ENCODE measurements at places on chromosomes 16 and 17.

DNA sequence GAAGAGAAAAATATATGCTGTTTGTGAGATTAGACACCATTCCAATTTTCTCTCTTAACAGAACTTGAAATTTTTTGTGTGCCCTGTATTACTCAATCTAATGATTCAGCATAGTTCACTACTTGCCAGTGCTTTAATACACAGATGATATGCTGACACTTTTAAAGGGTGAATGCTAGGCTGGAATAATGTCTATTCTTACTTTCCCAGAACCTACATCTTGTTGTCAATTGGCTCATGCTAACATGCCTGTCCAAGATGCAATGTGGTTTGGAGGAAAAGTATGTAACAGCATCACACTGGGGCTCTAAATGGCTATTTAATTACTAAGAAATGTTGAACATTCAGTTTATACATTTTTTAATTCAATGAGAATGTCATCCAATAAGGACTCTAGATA, 7.6 kb upstream of the MAP2K6 start:
- DNase-seq, result peak; percentile 67

- DNase-seq, result peak; percentile 63
These were observed 2.8 kb downstream of the EMP2 start for GRCh38 chr16:10577305-10578202.

DNA sequence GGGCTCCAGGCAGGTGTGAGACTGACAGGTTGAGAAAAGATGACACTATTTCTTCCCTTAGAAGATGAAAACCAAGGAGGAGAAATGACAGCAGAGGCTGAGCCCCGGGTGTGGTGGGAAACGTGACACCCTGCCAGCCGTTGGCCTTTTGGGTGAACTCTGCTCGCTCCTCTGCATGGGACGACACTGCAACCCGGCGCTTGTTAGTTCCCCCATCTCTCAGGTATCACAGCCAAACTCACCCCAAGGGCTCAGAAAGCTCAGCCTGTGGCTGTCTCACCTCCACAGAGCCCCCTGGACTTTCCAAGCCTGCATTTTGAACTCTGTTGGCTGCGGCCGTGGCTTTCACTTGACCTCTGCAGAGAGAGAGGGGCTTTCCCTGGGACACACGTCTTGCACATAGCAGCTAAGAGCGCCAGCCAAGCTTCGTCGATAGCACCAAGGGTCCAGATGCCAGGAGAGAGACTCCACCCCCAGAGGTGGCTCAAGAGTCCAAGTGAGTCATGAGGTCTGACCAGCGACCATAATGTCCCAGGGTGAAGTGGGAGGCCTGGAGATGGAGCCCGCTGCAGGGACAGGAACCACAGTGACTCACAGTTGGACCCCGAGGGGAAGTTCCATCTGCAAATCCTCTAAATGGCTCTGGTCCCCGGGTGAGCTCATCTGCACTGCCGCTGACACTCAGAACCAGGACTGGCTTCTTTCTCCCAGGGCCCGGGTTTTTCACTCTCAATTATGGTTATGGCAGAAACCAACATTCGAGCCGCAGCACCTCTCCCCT, 301.9 kb downstream of the SOX9 start:
- peak; percentile 66 for DNase-seq

- DNase-seq, result no peak
These were observed 19.6 kb upstream of the IRX5 start for GRCh38 chr16:54911079-54911478.
